ENCODE measurements at places on chromosomes 1 and 21. TPM values are rescaled to one million over a fixed set of nuclear protein-coding genes. Genes with fewer than 3 reads are reported as not detected.

TLCD4 gene
- total RNA-seq = not detected

RNF186 gene
- not detected for total RNA-seq

THAP3 gene
- total RNA-seq = 15.2 TPM

RNPC3 gene
- total RNA-seq = 48.6 TPM

ROR1 gene
- not detected for total RNA-seq

PAQR6 gene
- 3.4 TPM for total RNA-seq

TMOD4 gene
- total RNA-seq = 1.6 TPM

YIPF1 gene
- total RNA-seq = 4.3 TPM

ARHGEF10L gene
- total RNA-seq = 0.11 TPM

DNA sequence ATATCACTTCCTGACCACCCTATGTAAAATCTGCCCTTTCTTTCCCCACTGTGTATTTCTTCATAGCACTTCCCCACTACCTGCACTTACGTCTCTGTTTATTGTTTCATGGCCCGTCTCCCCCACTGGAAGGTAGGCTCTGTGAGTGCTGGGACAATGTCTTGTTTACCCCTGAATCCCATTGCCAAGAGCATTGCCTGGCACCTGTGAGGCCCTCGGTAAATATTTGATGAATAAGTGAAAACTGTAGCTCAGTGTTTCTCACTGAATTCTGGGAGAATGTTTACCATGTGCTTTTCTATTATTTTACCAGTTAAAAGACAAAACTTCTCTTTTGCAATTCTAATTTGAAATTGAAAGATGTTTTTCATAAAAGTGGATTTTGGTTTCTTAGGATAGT lies 11.8 kb downstream of the NFASC start:
- no peaks in the 10 kb centered on the region for H3K27me3 ChIP-seq
- DNase-seq = no peak
- H3K36me3 ChIP-seq = no peaks in the 10 kb centered on the region
- no peak overlapping the region for H3K4me3 ChIP-seq

DNA sequence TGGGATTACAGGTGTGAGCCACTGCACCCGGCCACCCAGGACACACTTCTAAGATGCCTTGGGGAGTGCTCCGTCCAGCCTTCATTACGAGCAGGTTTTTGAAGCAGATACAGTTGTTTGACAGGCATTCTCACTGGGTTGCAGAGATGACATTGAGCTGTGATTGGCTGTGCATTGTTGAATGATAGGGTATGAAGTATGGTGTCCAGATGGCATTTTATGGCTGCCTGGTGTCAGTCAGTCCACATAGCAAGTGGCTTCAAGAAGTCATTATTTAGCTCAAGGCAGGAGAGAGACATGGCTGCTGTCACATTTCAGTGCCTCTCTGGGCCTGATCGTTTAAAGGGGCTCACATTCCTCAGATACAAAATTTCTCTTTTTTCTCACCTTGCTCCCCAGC lies 14.8 kb upstream of the PADI2 start:
- H3K4me1 ChIP-seq = no peaks in the 10 kb centered on the region
- H3K27ac ChIP-seq = no peak overlapping the region
- H3K4me3 ChIP-seq = no peak overlapping the region
- no peaks in the 10 kb centered on the region for H3K36me3 ChIP-seq
- no peak for DNase-seq

GRCh38 chr1:43444151-43444828 lies 9.4 kb downstream of the HYI start:
- peaks cover 98% of the 10 kb centered on the region for H3K36me3 ChIP-seq
- no peaks in the 10 kb centered on the region for H3K4me1 ChIP-seq
- no peaks in the 10 kb centered on the region for H3K27me3 ChIP-seq
- no peak overlapping the region for H3K4me3 ChIP-seq
- no peak for DNase-seq

DNA sequence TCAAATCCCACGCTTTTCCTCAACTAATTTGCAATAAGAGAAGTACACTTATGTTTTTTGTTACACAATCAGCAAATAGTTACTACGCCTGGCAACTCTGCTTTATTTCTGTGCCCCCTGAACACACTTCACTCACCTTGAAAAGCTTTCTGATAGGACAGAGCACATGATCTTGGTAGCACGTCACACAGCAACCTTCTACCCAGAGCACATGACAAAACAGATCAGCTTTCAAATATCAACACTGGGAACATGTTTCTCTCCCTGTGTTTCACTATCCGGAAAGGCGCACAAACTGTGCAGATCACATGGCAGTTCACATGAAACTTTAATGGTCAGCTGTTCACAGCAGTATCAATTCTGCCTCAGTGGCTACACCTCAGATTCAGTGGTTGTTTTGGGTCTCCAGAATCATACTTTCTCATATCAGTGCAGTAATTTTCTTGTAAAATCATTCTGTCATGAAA lies 2.2 kb downstream of the SLC19A2 start:
- no peaks in the 10 kb centered on the region for H3K36me3 ChIP-seq
- DNase-seq = no peak
- H3K4me1 ChIP-seq = peaks cover 20% of the 10 kb centered on the region
- no peak overlapping the region for H3K27ac ChIP-seq

- H3K36me3 ChIP-seq = no peaks in the 10 kb centered on the region
- H3K27me3 ChIP-seq = no peaks in the 10 kb centered on the region
- no peak overlapping the region for H3K27ac ChIP-seq
- H3K4me1 ChIP-seq = no peaks in the 10 kb centered on the region
- H3K4me3 ChIP-seq = no peak overlapping the region
These were observed 115.1 kb upstream of the CHODL start for GRCh38 chr21:18129526-18129925.

DNA sequence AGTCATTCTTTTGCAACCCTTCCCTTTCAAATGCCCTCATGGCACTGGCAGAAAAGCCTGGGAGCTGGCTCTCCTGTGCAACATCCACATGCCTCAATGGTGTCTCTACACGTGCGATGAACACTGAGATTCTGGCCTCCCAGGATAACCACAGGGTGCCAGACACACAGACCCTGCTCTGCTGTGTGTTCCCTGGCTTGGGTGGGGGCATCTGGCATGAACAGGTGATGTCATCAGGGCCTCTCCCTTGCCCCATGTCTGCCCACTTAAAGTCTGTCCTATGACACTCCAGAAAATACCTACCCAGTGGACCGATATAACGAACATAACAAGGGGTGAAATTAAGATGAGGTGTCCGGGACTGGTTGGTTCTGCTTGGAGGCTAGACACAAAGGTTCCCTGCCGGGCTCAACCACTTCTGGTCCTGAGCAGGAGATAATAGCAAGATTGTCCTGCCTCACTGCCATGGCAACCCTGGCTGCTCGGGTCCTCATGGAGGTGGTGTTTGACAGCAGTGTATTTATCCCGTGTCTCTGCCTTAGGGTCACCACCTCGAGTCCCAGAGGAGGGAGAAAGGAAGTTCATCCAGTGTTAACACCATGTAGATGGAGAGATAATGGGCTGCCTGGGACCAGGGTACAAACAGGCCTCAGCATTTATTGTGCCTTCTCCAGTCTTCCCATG lies 19.3 kb downstream of the INSRR start:
- H3K27ac ChIP-seq = no peak overlapping the region
- H3K4me3 ChIP-seq = no peak overlapping the region
- DNase-seq = no peak
- H3K36me3 ChIP-seq = no peaks in the 10 kb centered on the region
- peaks cover 28% of the 10 kb centered on the region for H3K4me1 ChIP-seq
- peaks cover 33% of the 10 kb centered on the region for H3K27me3 ChIP-seq

GRCh38 chr1:152436593-152437496 lies 22.8 kb upstream of the CRNN start:
- H3K4me1 ChIP-seq = peaks cover 7% of the 10 kb centered on the region
- no peak overlapping the region for H3K4me3 ChIP-seq
- H3K36me3 ChIP-seq = no peaks in the 10 kb centered on the region
- no peak for DNase-seq
- peaks cover 4% of the 10 kb centered on the region for H3K27me3 ChIP-seq
- no peak overlapping the region for H3K27ac ChIP-seq

DNA sequence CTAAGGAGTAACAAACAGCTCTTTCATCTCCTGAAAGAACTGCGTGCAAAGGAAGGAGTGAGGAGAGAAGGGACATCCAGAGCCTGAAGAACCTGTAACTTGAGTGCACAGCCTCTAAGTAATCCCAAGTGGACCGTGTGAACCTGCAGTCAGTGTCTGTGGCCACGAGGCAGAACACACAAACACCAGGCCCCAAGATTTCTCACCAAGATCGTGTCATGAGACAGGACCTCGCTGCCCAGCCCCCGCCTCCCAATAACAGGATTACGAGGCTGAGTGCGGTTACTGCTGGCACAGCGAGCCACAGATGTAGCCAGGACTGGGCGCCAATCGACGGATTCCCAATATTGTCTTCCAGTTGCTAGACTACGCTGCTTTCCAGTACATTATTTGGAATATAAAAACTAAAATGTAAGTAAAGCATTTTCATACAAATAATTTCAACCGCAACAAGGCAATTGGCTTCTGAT lies 101.3 kb upstream of the SLC25A33 start:
- H3K4me1 ChIP-seq = no peaks in the 10 kb centered on the region
- H3K27me3 ChIP-seq = no peaks in the 10 kb centered on the region
- no peak overlapping the region for H3K4me3 ChIP-seq
- H3K36me3 ChIP-seq = no peaks in the 10 kb centered on the region

DNA sequence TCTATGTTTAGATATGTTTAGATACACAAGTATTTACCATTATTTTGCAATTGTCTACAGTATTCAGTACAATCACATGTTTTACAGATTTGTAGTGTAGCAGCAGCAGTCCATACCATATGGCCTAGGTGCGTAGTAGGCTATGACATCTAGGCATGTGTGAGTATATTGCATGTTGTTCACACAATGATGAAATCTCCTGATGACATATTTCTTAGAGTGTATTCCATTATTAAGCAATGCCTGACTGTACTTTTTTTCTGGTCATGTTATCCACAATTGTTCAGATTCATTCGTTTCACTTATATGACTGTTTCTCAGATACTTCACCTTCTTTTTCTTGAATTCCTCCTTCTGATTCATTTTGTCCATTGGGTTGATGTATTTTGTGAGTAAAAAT lies 9.9 kb upstream of the BACE2 start:
- H3K27me3 ChIP-seq = peaks cover 5% of the 10 kb centered on the region
- no peak overlapping the region for H3K27ac ChIP-seq
- no peaks in the 10 kb centered on the region for H3K36me3 ChIP-seq
- DNase-seq = no peak

- H3K4me3 ChIP-seq = no peak overlapping the region
- H3K27me3 ChIP-seq = no peaks in the 10 kb centered on the region
- H3K27ac ChIP-seq = no peak overlapping the region
- no peaks in the 10 kb centered on the region for H3K36me3 ChIP-seq
These were observed 67.5 kb downstream of the IVNS1ABP start for GRCh38 chr1:185249563-185249962.

- H3K27ac ChIP-seq = no peak overlapping the region
- no peaks in the 10 kb centered on the region for H3K36me3 ChIP-seq
- no peaks in the 10 kb centered on the region for H3K27me3 ChIP-seq
These were observed 67.6 kb upstream of the ST6GALNAC5 start for GRCh38 chr1:76799700-76800099.

DNA sequence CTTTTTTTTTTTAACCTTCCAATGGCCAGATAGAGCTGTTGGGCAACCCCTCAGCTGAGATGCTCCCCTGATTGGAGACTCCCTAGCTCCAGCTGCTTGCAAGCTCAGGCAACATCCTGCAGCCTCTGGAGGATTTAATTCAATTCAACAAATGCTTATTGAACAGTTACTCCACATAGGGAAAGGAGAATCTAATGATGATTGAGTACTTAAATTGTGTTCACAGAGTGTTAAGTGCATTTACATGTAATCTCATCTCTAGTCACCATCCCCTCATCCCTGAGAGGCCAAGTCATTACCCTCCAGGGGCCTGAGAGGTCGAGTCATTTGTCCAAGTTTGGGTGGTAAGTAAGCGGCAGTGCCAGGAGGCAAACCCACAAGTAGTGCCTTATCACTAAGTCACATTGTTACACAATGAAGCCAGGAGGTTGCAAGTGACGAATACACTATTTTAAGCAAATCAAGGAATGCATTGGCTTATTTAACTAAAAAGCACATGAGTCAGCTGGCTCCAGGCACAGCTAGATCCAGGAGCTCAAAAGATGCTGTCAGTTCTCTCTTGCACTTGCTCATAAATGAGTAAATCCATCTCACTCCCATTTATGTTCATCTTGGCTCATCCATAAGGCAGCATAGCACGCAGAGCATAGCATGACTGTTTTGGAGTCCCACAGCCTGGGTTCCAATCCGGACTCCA lies 64.3 kb downstream of the OPTC start:
- no peaks in the 10 kb centered on the region for H3K27me3 ChIP-seq
- H3K27ac ChIP-seq = no peak overlapping the region
- DNase-seq = no peak

DNA sequence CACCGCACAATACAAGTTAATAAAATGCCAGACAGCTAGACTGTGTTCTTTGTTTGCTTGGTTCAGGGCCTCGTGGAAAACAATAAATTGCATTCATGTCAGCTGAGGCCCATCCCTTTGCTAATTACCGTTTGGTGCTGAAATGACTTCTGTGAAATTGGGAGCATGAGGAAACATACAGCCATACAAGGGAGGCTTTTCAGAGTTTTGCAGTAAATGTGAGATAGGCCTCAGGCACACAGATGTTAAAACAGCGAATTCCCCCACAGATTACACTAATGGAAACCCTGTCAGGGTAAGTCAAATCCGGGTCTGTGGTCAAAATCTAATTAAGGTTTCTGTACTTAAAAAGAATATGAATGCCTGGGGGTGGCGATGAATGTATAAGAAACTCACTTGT lies 173.5 kb upstream of the LMO4 start:
- H3K4me1 ChIP-seq = peaks cover 13% of the 10 kb centered on the region
- no peak for DNase-seq
- no peak overlapping the region for H3K4me3 ChIP-seq
- no peaks in the 10 kb centered on the region for H3K36me3 ChIP-seq
- H3K27me3 ChIP-seq = peaks cover 14% of the 10 kb centered on the region

GRCh38 chr1:25113086-25113485 lies 119.2 kb downstream of the SYF2 start:
- H3K27ac ChIP-seq = no peak overlapping the region
- no peaks in the 10 kb centered on the region for H3K36me3 ChIP-seq
- no peak for DNase-seq
- H3K4me1 ChIP-seq = peaks cover 13% of the 10 kb centered on the region
- H3K4me3 ChIP-seq = no peak overlapping the region

DNA sequence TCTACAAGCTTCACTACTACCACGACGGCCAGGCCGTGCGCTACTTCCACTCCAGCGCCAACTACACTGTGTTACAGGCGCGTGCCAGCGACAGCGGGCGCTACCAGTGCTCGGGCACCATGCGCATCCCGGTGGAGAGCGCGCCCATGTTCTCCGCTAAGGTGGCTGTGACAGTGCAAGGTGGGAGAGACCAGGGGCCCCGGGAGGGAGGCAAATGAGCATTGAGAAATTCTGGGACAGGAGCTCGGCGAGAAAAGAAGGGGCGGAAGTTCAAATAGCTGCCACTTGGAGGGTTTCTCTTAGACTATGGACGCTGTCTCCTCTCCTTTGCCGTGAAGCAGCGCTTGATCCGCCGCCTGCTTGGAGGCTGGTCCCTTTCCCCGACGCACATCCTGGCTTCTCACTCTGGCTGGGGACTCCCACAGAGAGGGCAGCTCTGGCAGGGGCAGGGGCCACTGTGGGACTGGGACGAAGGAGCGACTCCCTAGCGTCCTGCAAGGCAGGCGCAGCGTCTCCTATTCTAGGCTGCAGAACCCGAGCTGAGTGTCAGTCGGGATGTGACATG lies 4.6 kb downstream of the FCRLB start:
- H3K27me3 ChIP-seq = peaks cover 3% of the 10 kb centered on the region
- peak; percentile 11 for DNase-seq
- no peaks in the 10 kb centered on the region for H3K36me3 ChIP-seq
- no peak overlapping the region for H3K27ac ChIP-seq
